HCT116 (cell line): ENCODE measurements at places on chromosomes 11 and 22.
A peak's percentile ranks its signal among the peaks of the same experiment; 100 is the strongest.

DNA sequence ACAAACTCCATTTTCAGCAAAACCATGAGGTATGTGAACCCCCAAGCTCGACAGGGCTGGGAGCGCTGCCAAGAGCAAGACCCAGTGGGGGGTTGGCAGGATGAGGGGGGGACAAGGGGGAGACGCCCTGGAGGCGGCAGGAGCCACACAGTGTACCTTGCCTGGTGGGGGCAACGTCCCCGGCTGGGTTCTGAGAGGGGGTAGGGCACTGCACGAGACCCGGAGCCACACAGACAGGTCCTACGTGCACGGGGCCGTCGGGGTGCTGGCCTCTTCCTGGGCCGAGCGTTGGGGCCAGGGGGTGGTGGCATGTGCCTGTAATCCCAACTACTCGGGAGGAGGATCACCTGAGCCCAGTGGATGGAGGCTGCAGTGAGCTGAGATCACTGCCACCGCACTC, 28.8 kb downstream of the TBX1 start:
- no peak for DNase-seq

DNA sequence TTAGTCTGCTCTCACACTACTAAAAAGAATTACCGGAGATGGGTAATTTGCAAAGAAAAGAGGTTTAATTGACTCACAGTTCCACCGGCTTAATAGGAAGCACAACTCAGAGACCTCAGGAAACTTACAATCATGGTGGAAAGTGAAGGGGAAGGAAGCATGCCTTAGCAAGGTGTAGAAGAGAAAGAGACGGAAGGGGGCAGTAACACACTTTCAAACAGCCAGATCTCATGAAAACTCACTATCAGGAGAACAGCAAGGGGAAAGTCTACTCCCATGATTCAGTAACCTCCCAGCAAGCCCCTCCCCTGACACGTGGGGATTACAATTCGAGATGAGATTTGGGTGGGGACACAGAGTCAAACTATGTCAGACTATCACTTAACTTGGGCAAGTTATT, 236.6 kb upstream of the ANO3 start:
- no peak for DNase-seq

- no peak for DNase-seq
Measured at GRCh38 chr11:603154-603553, 12.6 kb downstream of the IRF7 start.

- DNase-seq = peak; percentile 63
Measured at GRCh38 chr11:18243783-18244362, 4.6 kb downstream of the SAA2 start.

GRCh38 chr11:66322732-66323427, 6.0 kb upstream of the CD248 start:
- no peak for DNase-seq

DNA sequence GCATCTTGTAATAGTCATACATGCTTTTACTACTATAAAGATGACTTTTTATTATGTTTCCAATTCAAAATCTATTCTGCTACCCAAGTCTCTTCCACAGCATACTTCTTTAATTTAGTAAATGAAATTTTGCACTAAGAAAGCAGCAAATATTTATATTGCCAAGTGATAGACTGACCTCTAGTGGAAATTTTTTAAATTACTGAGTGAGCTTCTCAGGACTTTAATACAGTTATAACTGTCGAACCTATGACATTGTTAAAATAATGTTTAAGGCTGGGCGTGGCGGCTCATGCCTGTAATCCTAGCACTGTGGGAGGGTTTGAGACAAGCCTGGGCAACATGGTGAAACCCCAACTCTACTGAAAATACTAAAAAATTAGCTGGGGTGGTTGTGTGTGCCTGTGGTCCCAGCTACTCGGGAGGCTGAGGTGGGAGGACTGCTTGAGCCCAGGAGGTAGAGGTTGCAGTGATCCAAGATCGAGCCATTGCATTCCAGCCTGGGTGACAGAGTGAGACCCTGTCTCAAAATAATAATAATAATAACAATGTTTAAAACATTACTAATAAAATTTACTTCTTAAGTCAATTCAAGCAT, 27.3 kb downstream of the STK33 start:
- DNase-seq = peak; percentile 23

GRCh38 chr11:109865548-109866186, 227.5 kb upstream of the ZC3H12C start:
- no peak for DNase-seq

GRCh38 chr11:92384358-92384757, 159.7 kb downstream of the FAT3 start:
- DNase-seq = no peak

DNA sequence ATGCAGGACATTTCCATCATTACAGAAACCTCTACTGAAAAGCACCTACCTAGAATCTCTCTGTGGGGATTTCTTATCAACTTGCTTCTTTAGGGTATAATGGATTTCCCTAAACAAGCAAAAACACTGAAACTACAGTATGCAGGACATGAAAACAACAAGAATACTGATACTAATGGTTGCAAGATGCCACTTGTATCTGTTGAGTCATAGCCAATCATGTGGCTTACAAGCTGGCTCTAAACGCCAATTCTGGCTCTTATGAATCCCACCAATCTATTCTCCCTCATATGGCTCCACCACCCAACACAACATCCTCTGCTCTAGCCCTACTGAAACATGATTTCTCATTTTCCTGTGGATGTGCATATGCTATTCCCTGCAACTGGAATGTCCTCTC, 22.6 kb downstream of the TENM4 start:
- no peak for DNase-seq
